ENCODE measurements at places on chromosomes 13 and 19.

DNA sequence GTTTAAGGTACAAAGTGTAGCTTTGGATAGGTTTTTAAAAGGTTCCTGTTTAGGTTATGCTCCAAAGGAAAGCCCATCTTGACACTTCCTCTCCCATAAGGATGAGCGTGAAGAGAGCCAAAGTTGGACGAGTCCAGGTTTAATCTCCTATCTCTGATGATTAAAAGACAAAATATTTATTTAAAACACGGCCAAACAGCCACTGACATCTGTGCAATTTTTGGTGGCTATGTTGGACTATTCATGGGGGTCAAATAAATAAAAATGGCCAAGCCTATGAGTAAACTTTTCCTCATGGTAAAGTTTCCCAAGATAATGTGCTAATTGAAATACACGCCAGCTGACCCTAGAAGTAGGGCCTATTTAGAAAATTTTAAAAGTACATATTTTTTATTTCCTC is 69.0 kb upstream of the DOCK9 start:
- DNase-seq, result no peak

DNA sequence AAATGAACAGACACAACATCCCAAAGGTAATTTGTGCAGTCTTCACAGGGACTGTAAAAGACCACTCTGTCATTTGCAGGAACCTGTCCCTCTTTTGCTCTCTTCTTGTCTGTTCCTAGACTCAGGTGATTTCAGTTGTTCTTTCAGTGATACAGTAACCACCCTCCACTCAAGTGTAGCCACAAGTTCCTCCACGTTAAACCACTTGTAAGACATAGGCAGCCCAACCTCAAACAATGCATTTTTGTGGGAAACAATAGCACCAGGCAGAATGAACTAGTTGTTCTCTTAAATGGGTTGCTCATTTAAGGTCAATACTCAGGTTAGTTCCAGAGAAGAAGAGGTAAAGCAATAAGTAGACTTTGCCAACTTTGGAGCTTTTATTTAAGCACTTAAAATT is 359.4 kb downstream of the MZT1 start:
- DNase-seq, result no peak

DNA sequence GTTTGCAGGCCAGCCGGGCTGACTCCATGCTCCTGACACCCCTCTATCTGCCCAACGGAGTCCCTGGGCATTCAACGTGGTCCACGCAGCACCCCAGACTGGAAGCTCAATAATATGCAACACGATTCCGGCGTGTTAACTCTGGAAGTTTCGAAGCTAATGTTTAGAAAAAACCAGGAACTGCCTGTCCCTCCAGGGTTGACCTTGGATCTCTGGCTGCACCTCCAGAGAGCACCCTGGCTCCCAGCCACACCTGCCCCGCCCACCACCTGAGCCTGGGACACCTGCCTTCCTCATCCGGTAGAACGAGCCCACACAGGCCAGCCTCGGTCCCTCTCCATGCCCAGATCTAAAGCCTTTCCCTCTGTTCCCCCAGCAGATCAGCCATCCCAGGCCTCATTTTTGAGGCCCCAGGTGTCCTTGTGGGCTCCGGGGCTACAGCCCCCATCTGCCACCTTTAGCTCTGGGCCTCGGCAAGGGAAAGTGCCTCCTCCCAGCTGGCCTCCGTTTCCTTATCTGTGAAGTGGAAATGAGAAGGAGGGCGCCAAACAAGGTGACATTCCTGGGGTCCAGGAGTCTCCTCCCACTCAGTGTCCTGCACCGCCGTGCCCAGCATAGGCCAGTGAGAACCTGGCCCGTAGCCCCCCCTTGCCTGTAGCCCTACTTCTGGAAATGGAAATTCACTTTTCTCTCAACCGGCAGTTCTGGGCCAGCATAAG is 38.7 kb downstream of the KLF2 start:
- no peak for DNase-seq

DNA sequence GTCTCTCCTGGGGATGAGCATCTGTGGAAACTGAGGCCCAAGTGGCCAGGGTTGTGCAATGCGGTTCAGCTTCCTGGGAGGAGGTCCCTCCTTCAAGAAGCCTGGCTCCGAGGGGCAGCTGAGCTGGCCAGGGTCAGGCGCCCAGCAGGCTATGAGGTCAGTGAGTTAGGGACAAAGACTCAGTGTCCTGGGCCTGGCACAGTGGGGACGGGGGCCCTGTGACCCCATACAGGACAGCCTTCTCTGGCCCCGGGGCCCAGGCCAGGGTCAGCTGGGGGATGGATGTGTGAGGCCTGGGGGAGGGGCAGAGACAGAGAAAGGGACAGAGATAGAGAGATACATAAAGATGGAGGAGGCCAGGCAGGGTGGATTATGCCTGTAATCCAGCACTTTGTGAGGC is 3.0 kb upstream of the IL12RB1 start:
- no peak for DNase-seq

DNA sequence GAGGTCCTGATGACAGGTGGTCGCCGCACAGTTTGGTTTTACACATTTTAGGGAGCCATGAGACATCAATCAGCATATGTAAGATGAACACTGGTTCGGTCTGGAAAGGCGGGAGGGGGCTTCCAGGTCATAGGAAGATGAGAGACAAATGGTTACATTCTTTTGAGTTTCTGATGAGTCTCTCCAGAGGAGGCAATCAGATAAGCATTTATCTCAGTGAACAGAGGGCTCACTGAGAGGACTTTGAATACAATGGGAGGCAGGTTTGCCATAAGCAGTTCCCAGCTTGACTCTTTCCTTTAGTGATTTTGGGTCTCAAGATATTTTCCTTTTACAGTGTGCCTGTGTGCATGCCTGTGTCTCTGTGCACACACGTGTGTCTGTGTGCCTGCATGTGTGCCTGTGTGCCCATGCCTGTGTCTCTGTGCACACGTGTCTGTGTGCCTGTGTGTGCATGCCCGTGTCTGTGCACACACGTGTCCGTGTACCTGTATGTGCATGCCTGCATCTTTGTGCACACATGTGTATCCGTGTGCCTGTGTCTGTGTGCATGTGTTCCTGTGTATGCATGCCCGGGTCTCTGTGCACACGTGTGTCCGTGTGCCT is 35.5 kb upstream of the TMEM255B start:
- no peak for DNase-seq

- DNase-seq, result no peak
Observed at GRCh38 chr19:36686365-36687213, 823 bp upstream of the ZNF567 start.

- DNase-seq, result no peak
Observed at GRCh38 chr19:58166708-58167280, 16.1 kb upstream of the ZNF274 start.

DNA sequence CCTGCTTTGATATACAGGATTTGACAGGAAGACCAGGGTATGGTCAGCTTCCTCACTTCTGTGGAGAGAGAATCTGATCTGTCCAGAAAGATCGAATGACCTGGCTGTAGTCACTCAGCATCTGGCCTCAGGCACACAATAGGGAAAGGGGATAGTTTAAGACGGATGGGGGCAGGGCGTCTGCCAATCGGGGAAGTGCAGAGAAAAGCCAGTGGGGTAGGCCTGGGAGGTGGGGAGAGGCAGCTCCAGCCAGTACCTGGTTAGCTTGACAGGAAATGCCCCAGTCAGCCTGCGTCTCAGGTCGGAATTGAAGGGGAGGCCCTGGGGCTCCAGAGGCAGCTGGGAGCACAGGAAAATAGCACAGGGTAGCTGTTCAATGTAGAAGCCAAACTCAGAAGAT is 12.4 kb downstream of the ZNF444 start:
- DNase-seq, result no peak

DNA sequence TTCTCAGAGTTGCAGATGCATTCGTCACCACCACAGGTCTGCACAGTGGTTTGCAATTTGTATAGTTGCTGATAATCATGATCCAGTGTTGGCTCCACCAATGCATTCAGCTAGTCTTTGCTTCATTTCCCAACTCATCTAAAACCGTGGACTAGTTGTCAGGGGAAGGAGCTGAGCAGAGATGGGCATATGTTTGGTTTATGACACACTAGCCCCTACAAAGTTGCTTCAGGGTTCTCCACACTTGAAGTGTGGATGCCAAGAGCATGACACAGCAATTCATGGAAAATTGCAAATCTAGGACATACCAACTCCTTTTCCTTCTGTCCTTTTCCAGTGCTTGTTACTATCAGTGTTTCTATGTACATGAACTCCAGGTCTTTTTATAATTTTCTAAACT is 168.0 kb downstream of the TNFSF13B start:
- DNase-seq, result no peak

DNA sequence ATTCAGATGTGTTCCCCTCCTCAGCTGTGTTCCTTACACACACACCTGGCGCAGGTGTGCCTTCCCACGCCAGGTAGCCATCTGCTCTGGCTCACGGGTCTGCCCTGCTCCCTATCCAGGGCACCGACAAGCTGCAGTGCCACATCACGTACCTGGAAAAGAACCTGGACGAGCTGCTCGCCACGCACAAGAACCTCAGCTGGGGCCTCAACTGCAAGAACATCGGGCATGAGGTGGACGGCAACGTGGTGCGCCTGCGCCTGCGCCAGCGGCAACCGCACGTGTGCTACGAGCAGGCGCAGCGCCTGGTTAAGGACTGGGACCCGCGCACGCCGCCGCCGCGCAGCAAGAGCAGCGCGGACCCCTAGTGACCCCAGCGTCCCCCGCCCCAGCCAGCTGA is 26.5 kb upstream of the CASP14 start:
- no peak for DNase-seq

- DNase-seq, result peak; percentile 69
Observed at GRCh38 chr19:49436381-49437017, 4.8 kb downstream of the SLC17A7 start.

DNA sequence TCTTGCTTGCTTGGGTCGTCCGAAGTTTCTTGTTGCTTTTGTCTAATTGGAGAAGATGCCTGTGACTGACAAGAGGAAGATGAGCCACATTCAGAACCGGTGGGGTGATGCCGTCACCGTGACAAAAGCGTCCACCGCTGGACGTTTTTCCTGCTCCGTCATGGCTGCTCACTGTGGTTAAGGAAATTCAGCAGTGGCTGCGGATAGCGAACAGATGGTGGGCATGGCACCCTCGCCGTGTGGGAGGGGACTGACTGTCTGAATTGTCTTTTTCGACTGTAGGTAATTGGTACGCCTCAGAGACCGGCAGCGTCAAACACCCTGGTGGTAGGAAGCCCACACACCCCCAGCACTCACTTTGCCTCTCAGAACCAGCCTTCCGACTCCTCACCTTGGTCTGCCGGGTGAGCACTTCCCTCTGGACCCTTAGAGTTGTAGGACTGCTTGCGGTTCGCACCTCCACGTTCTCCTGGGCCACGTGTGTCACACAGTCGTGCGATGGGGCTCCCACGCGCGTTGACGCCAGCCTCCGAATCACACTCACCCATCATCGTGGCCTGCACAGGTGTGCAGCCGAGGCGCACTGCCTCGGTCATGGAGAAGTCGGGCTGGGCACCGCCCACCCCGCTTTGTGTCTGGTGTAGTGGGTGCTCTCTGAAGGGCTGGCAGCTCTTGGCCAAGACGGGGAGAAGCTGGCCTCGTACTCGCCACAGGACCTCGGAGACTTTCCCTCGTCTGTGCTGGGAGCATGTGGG is 26.5 kb downstream of the ATP4B start:
- no peak for DNase-seq

- no peak for DNase-seq
Observed at GRCh38 chr19:51926426-51926783, 867 bp upstream of the ZNF613 start.

DNA sequence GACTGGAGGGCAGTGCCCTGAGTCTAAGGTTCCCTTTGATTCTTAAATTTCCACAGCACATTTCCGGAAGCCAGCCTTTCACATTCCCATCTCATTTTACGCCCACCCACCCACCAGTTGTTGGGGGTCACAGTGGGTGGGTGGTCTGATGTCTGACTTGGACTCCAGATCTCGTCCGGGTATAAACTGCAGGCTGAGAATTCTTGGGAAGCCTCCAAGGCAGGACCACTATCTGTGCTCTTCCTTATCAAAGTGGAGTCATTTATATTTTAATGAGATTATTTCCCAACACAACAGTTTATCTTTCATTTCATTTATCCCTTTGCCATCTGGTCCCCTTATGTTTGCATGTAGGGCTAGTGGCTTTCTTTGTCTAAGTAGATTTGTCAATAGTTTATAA is 3.6 kb upstream of the FAM124A start:
- DNase-seq, result no peak

GRCh38 chr13:91482427-91482826 is 84.0 kb downstream of the GPC5 start:
- DNase-seq, result no peak

GRCh38 chr19:4012975-4013634 is 5.6 kb downstream of the PIAS4 start:
- DNase-seq, result no peak

- DNase-seq, result no peak
Observed at GRCh38 chr13:87999788-88000187, 328.6 kb downstream of the SLITRK5 start.

GRCh38 chr13:42181381-42181953 is 90.5 kb upstream of the AKAP11 start:
- no peak for DNase-seq

DNA sequence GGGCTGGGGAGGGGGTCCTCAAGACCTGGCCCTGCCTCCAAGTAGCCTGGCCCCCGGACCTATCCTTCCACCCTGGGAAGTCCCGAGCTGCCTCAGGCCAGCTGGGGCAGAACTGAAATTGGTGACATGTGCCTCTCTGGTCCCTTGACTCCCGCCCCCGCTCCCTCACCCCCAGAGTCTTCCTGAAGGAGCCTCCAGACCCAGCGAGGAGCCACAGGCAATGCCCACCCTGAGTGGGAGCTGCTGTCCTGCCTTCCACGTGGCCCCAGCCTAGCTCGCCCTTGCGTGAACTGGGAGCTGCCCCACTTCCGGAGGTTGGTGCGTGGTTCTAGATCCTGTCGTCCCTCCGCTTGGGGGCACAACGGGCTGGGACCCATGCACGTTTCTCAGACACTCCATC is 34.6 kb downstream of the CEBPA start:
- DNase-seq, result no peak

DNA sequence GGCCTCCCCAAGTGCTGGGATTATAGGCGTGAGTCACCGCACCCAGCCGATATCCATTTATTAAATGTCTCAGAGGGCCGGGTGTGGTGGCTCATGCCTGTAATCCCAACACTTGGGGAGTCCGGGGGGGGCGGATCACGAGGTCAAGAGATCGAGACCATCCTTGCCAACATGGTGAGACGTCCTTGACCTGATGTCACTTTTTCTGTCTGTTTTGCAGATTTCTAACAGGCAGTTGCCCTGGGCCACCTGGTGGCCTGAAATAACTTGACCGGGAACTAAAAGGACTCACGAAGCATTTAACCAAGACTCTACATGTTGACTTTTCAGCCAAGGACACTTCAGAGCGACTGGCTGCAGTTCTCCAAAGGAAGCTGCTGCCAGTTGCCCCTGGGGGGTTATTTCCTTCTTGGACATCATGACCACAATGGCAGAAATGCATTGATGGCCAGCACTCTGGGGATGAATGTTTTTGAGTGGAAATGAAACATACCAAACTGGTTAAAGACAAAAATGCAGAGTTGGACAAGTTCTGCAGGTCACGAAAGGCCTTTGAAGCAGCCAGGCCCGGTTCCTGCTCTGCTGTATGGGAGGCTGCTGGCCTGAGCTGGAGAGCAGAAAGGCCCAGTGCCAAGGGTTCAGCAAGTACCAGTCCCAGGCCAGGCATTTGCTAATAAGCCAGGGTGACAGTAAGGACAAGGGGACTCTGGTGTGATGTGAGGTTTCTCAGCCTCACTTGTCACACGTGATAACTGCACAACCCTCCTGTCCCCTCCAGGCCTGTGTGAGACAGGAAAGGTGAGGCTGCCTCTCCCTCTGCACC is 8.3 kb downstream of the ZNF837 start:
- no peak for DNase-seq

GRCh38 chr13:51781246-51782022 is 22.5 kb downstream of the DHRS12 start:
- DNase-seq, result no peak
